ENCODE measurements at places on chromosomes 11 and 22.

- no peak for DNase-seq
Observed at GRCh38 chr11:46808799-46809431, 37.2 kb downstream of the CKAP5 start.

GRCh38 chr22:20792221-20792965 lies 18.5 kb downstream of the SERPIND1 start:
- DNase-seq: no peak

DNA sequence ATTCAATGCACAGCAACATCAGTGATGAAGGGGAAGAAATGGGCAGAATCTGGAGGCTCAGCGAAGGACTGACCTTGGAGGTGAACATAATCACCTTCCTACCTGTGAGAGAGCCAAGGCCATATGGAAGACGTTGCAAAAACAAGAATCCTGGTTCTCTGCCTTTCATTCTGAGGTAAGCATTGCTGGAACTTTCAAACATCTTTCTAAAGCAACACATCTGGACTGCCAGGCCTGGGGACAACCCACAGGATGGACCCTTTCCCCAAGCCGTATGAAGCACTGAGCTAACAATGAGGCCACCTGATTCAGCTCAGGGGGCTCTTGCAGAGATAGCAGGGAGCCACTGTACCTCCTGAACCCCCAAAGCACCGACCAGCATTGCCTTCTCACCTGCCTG lies 70.5 kb downstream of the ETS1 start:
- no peak for DNase-seq

GRCh38 chr22:28955817-28956216 lies 72.4 kb downstream of the ZNRF3 start:
- DNase-seq: peak; percentile 39

GRCh38 chr22:49565516-49565855 lies 262.2 kb downstream of the BRD1 start:
- no peak for DNase-seq

GRCh38 chr11:13972043-13972910 lies 9.8 kb downstream of the SPON1 start:
- no peak for DNase-seq

GRCh38 chr11:71282581-71283351 lies 30.4 kb upstream of the SHANK2 start:
- no peak for DNase-seq

DNA sequence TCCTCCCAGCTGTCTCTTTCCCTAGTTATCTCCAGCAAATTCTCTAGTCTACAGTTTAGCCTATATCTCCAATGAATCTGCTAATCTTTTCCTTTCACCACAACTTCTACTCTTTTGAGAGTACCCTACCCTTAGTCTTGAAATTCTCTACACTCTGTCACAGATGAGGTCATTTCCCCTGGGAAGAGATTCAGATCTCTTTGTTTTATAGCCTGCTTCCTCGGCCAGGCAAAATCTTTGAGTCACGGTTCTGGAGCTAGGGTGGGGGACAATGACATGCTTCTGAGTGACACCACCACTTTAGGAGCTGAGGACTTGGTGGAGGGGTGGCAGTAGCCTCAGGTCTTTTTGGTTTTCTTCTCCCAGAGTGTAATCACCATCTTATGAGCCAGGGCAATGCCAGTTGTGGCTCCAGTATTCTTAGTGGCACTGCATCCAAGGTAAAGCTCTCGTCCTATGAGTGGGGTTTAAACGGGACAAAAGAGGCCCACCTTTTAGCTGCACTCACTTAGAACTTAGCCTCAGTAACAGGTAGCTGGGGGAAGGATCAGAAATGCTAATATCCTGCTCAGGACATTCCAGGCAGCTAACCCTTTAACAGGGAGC lies 98.5 kb upstream of the RRM1 start:
- DNase-seq: no peak

GRCh38 chr11:44066732-44067141 lies 667 bp downstream of the ACCS start:
- no peak for DNase-seq

- no peak for DNase-seq
Observed at GRCh38 chr11:119752946-119753345, 23.9 kb upstream of the NECTIN1 start.

- no peak for DNase-seq
Observed at GRCh38 chr11:69520186-69520916, 38.9 kb downstream of the LINC01488 start.

GRCh38 chr22:43894122-43894521 lies 2.3 kb upstream of the PNPLA5 start:
- DNase-seq: no peak

Measured in T follicular helper cell (primary cell).